ENCODE measurements at places on chromosomes 2 and 18. TPM values are rescaled to one million over a fixed set of nuclear protein-coding genes. Genes with fewer than 3 reads are reported as not detected.
A peak's percentile ranks its signal among the peaks of the same experiment; 100 is the strongest.

COPS9 gene
- total RNA-seq: 172 TPM

HTRA2 gene
- 54.6 TPM for total RNA-seq

DNA sequence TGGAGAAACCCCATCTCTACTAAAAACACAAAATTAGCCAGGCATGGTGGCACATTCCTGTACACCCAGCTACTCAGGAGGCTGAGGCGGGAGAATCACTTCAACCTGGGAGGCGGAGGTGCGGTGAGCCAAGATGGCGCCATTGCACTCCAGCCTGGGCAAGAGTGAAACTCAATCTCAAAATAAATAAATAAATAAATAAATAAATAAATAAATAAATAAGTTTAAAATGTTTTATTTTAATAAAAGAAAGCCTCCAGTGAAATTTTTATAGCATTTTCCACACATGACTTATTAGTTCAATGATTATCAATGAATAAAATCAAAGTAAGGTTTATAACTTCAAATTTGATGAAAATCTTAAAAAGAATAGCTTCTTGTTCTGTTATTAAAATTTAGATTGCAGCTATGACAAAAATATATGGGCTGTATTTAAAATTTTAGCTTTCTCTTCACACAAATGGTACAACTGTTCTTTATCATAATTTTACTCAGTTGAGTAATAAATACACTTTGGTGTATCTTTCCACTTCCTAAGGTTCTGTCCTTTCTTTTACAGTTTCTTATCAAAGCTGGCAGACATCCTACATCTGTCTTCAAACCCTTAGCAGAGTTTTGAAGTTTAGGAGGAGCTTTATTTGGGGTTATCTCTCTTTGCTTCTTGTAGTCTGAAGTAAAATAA lies 78.4 kb upstream of the ZSWIM2 start:
- no peak for DNase-seq

DNA sequence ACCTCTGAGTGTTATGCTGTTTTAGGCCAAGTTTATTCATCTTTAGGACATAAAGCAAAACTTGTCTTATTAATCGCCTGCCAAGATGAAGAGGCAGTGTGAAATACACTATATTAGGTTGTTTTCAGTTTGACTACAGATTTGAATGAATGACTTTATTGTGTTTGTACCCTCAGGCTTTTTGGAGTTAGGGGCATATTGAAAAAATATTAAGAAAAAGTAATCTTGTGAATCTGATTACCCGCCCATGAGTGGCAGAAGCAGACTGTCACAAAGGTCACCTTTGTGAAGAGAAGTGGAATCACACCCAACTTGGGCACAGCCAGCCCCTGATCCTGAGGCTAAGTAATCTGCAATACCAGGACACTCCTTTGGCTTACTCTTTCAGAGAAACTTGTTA lies 382.5 kb downstream of the NYAP2 start:
- no peak for DNase-seq

DNA sequence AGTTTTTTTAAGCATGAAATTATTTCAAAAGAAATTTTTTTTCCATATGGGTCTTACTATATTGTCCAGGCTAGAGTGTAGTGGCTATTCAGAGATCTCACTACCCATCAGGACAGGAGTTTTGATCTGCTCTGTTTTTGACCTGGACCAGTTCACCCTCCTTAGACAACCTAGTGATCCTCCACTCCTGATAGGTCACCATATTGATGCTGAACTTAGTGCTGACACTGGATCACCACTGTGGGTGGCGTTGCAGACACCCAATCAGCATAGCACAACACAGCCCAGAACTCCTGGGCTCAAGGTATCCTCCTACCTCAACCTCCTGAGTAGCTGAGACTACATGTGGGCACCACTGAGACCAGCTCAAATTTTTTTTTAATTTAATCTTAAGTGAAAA lies 8.2 kb downstream of the OLA1 start:
- no peak for DNase-seq

GRCh38 chr2:154449951-154450658 lies 248.4 kb upstream of the KCNJ3 start:
- DNase-seq: no peak

DNA sequence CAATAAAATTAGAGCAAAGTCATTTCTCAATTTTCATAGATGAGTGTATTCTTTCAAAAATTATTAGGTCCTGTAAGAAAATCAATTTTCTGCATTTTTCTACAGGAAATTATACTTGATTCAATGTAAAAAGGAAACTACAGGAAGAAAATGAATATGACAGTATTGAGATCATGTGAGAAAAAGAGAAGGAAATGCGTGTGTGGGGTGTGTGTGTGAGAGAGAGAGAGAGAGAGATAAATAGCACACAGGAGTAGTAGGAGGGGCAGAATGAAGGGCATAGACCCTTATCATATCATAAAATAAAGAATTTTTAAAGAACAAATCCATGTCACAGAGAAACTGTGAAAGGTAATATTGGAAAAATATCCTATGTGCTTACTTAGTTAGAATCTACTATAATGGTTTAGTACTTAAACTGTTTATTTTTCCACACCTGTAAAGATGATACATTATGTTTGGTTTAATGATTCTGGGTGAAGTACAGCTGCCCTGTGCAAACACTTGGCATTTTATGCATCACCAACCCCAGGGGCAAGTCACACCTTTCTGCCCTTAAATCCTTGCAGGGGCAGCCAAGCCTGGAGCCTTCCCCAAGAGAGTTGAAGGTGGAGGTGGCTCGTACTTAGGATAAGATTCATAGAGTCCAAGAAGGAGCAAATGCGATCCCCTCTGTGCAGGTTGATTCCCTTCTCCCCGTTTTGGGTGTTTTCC lies 276.4 kb downstream of the TGIF1 start:
- no peak for DNase-seq

- DNase-seq: no peak
Measured at GRCh38 chr2:1723397-1724042, 20.8 kb downstream of the PXDN start.

ABCB11 gene
- total RNA-seq: not detected

- no peak for DNase-seq
Measured at GRCh38 chr2:154507186-154507585, 191.3 kb upstream of the KCNJ3 start.

LRRC30 gene
- not detected for total RNA-seq

DNA sequence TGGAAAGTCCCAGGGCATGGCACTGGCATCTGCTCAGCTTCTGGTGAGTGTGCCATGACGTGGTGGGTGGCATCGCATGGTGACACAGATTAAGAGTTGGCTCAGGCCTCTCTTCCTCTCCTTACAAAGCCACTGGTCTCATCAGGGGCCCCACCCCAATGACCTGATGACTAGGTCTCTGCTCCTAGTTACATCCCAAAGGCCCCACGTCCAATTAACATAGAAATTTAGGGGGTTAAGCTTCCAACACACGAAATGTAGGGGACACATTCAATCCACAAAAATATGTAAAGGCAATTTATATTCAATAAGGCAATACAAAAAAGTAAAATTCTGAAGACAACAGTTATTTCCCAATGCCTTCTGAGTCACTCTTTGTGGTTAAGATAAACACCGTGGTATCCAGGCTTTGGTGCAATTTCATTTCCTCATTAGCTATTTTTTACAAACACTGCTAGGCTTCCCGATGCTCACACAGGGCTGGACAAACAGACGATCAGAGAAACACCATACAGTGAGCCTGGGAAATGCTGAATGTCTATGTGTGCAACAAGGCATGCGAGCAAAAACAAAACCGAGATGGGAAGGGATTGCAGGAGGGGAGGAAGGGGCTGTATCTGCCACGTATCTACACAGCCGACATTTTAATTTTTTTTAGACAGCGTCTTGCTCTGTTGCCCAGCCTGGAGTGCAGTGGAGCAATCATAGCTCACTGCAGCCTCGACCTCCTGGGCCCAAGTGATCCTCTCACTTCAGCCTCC lies 67.2 kb downstream of the MBP start:
- DNase-seq: peak; percentile 42

SLC4A5 gene
- 1.5 TPM for total RNA-seq

DNA sequence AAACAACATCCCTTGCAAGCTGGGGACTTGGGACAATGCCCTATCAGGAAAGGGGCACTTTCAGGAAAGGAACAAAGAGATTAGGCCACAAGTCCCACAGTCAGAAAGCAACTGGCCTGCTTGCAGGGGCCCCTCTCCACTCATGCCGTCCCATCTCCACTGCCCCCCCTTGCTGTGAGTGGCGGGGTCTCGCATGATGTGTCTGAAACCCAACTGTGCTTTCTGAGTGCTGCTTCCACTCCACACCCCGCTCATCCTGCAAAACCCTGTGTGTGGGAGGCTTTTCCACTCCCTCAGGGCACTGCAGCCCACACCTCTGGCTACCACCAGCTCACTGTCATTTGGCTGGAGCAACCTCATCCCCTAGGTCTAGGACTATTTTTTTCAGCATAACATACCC lies 7.9 kb downstream of the HS6ST1 start:
- no peak for DNase-seq

- DNase-seq: no peak
Measured at GRCh38 chr2:102585847-102586404, 33.4 kb upstream of the SLC9A2 start.

GRCh38 chr2:1839066-1839756 lies 94.9 kb upstream of the PXDN start:
- DNase-seq: no peak

CPS1 gene
- total RNA-seq: 0.90 TPM

DNA sequence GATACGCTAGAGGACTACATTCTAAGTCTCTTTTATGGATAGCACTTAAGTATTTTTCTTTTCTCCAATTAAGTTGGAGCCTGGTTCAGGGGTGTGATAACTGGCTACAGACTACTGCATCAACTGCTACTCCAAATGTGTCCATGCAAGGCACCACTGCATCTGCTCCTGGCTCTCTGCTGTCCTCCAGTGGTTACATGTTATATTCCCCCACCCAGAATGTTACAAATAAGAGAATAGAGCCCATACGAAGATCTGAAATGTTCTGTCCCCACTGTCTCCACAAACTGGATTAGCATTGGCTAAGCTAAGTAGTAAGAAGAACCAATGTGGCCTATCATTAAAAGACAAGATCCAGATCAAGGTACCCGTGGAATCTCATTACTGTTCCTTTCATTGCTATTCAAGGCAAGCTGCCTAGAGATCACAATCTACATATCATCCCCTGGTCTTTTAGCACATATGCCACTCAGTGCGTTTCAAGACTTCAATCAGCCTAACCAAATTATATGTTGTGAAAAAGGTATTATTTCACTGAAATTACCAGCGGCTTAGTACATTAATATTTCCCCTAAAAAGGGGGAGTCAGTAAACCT lies 308.3 kb upstream of the SLC8A1 start:
- no peak for DNase-seq

GRCh38 chr18:45073556-45073955 lies 392.9 kb downstream of the SETBP1 start:
- DNase-seq: no peak

DNA sequence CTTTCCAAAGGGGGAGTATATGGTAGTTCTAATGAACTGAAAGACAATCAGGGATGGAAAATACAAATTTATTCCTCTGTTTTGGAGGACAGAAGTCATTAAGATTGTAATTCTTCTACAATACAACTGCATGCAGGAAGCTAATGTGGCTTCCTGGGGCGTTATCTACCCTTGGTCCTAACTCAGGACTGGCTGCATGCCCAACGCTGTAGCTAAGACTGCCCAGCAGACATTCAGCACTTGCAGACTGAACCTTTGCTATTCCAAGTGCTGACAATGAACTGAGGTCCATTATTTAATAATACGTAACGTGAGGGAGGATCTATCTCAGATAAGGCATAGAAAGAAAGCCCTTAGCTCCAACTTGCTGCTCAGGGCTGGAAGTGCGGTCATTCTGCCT lies 53.2 kb downstream of the ZAP70 start:
- DNase-seq: no peak

- no peak for DNase-seq
Measured at GRCh38 chr2:209864716-209865295, 93.2 kb downstream of the UNC80 start.

DNA sequence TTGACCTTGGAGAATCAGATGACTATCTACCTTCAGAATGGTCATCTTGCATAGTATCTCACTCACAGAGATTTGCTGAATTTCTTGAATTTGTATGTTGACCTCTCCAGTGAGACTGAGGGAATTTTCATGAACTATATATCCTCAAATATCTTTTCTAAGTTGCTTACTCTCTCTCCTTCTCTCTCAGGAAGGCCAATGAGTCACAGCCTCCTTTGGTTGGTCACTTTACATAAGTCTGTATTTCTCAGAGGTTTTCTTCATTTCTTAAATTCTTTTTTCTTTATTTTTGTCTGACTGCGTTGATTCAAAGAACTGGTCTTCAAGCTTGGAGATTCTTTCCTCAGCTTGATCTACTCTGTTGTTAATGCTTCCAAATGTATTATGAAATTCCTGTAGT lies 51.7 kb downstream of the VIT start:
- no peak for DNase-seq

GRCh38 chr2:186554429-186554828 lies 35.4 kb upstream of the ITGAV start:
- DNase-seq: no peak

- no peak for DNase-seq
Measured at GRCh38 chr18:48453330-48454066, 44.3 kb upstream of the ZBTB7C start.

DNA sequence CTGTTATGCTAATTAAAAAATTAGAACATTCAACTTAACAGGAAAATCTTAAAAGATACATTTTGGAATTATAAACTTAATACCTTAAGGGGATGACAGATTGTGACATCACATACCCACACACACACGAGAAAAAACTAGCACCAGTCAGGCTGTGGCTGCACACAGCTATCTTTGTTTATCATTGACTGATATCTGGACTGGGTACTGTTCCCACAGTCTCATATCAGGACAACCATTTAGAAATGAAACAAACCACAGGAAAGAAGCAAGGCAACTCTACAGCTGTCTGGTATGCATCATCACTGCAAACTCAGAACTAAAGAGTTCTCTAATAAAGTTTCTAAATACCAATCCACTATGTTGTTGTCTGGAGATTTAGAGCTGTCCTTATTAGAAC lies 210.9 kb upstream of the SMAD7 start:
- DNase-seq: no peak

Measured in activated T-cell treated with anti-CD3 and anti-CD28 coated beads, Interleukin-2, amount 50 U/mL, for 4 hours (primary cell).